ENCODE measurements at places on chromosomes 5 and 9.

DNA sequence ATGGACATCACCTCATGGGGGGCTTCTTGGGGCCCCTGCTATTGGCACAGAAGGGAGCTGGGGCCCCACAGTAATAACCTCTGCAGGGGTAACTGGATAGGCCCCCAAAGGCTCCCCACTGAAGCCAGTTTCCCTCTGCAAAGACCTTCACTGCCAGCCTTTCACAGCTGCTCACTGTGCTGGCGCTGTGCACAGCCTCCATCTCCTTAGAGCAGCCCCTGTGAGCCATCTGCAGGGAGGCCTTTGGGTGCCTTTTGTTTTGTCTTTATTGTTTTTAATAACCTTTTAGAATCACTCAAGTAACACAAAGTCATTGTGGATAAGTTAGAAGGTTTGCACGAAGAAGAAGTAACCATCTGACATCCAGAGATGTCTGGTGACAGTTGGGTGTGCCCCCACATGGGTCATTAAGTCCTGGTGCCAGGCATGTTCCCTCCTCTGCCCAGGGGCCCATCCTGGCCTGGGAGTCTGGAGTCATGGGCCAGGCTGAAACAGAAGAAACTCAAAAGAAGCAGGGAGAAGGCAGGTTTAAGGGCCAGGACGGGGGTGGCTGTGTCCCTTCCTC lies 42.7 kb downstream of the NCS1 start:
- DNase-seq, result no peak

DNA sequence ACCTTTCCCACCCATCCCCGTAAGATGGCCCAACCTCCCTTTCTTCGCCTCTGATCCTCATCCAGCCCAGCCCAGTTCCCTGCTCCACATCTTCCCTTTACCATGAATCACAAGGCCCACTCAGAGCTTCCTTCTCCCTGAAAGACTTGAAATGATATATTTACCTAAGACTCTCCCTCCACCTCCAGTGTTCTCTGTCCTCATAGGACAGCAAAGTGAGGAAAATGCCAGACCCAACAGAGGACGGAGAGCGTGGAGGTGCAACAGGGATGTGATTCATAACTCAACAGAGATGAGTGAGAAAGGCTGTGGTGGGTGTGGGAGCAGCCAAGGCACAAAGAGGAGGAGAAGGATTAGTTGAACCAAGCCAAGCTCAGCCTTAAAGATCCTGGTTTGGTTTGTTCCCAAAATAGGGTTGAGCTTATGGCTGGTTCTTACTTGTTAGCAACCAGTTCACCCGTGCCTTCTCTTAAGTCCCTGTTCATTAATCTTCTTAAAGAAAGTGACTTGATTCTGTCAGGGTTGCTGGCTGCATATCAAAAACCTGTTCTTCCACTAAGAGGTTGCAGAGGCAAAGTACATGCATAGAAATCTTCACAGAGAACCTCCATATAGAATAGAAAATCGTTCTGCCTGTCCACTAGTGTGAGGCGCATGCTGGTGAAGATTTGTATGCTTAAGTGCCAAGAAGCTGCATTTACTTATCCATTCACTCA lies 183.2 kb downstream of the ACTL7B start:
- DNase-seq, result no peak

GRCh38 chr5:140827704-140828361 lies at the start of gene PCDHA6:
Gene PCDHA6, plus strand, starts transcription at chr5:140827960. Its CDS starts 132 bp downstream, at chr5:140828092.
- DNase-seq, result no peak

DNA sequence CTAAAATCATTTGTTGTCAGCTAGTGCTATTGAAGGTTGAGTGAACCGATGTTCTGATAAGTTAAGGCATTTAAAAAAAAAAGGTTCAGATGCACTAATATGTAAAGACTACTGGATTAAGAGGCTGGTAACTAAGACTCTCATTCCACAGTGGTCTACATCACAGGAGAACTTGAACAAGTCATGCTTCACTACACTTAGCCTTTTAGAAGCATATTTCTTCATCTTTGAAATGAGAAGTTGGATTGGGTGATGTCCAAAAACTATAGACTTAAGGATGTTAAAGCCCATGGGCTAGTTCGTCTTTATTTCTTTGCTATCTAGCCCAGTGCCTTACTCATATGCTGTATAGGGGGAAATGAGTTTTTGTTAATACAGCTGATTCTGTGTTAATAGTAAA lies 107.2 kb downstream of the NDUFS4 start:
- DNase-seq, result no peak

DNA sequence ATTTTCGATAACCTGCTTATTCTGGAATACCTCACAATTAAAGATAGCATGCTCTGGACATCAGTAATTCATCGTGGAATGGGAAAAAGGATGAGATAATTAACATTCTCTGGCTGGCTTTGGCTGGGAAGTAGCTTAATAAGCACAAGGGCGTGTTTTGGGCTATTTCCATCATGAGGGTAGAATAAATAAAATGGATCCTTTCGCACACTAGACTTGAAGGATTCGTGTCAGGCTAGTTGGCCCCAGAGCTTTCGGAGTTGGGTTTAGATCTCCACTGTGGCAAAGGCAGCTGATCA lies 151.2 kb upstream of the ADRA1B start:
- no peak for DNase-seq

DNA sequence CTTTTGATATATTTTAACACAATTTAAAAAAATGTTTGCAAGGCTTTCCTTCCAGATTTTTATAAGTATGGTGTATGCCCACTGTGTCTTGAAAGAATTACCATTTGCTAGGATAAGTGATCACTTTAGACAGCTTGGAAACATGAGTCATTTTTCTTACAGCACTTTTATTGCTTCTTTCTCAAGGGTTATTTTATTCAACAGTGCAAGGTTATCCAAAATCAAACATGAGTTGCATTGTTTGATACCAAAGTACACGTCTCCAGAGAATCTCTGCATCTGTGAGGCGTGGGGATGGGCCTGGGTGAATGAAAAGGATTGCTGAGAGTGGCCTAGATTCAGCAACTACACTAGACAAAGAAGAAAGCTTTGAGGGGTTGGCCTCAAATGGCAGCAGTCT lies 329.6 kb downstream of the ADAMTS6 start:
- no peak for DNase-seq

- DNase-seq, result no peak
Observed at GRCh38 chr9:131024978-131025868, 16.2 kb downstream of the LAMC3 start.

DNA sequence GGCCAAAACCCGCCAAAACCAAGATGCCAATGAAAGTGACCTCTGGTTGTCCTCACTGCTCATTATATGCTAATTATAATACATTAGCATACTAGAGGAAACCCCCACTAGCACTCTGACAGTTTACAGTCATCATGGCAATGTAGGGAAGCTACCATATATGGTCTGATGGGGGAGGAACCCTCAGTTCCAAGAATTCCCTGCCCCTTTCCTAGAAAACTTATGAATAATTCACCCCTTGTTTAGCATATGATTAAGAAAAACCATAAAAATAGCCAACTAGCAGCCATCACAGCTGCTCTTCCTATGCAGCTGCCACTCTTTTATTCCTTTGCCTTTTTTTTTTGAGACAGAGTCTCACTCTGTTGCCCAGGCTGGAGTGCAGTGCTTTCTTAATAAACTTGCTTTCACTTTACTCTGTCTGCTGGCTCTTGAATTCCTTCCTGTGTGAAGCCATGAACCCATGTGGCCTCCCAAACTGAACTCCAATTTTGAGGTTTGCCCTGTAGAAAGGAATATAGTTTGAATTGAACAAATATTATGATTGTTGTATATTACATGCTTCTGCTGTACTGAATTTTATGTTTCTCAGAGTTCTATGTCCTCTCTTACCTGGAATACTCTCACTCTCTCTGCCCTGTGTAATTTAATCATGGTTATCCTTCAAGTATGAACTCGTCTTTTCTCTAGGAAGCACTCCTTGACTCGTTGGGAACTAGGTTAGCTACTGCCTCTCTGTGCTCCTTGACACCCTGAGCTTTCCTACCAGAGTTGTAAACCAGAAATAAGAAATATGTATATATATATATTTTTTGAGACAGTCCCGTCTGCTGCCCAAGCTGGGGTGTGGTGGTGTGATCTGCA lies 59.8 kb downstream of the KIAA1958 start:
- no peak for DNase-seq

DNA sequence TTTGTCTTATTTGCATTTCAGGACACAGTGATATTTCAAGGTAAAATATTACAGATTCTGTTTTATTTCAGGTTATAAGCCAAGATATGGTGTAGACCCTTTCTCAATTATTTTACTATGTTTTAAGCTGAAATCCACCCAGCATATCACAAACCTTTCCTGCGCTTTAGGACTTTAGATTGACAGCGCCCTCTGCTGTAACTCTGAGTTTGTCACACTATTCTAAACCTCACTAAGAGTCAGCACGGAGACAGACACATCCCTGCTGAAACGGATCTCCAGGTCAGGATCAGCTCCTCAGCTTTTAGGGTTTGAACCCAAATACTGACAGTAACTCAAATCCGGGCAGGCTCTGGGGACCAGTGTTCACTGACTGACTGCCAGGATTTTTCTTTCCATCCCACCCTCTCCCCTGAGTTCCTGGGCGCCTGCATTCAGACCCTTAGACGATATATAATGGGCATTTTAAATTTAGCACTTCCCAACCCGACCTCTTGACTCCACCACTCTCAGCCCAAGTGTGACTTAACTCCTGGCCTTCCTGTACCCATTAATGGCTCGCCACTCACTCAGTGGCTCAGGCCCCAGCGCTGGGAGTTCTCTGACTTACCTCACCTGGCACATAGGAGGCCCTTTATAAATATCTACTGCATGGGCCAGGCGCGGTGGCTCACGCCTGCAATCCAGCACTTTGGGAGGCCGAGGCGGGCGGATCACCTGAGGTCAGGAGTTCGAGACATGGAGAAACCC lies 33.5 kb downstream of the TLX3 start:
- DNase-seq, result peak; percentile 12
